Bronchial epithelial cell (primary cell): ENCODE measurements at places on chromosomes 13 and 19. TPM values are rescaled to one million over a fixed set of nuclear protein-coding genes. Genes with fewer than 3 reads are reported as not detected.

- DNase-seq: no peak
These were observed 41.7 kb upstream of the HOMER3 start for GRCh38 chr19:18982669-18983068.

DNA sequence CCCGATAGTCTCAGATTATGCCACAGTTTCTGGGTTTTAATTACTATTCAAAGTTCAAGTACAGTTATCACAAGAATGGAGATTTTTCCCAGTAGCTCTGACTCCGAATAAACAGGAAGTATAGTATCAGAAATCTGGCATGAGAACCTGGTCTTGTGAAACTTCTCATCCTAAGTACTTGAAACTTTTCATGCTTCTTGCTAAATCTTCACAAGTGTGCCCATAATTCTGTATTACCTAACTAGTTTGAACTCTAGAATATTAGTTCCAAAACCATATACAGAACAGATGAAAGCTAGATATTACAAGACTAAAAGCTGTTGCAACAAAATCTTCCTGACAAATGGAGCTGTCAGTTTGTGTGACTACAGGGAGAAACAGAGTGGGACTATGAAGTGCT is 70.5 kb upstream of the CSNK1A1L start:
- DNase-seq: peak; percentile 74

DNA sequence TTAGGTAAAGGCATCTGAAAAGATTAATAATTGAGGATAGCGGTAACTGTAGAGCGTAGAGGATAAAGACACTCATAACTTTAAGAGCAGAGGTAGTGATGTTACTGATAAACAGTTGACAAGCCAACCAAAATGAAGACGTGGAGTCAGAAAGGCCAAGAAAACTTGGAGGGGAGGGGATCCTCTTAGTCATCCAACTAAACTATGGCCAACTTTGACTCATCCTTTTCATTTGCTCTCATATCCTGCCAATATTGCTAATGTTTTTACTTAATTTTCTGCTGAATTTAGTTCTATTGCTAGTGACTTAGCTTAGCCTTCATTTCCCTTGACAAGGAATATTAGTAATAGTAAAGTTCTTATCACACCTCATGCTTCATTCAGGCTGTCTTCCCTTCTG is 13.4 kb downstream of the ITGBL1 start:
- DNase-seq: no peak

DNA sequence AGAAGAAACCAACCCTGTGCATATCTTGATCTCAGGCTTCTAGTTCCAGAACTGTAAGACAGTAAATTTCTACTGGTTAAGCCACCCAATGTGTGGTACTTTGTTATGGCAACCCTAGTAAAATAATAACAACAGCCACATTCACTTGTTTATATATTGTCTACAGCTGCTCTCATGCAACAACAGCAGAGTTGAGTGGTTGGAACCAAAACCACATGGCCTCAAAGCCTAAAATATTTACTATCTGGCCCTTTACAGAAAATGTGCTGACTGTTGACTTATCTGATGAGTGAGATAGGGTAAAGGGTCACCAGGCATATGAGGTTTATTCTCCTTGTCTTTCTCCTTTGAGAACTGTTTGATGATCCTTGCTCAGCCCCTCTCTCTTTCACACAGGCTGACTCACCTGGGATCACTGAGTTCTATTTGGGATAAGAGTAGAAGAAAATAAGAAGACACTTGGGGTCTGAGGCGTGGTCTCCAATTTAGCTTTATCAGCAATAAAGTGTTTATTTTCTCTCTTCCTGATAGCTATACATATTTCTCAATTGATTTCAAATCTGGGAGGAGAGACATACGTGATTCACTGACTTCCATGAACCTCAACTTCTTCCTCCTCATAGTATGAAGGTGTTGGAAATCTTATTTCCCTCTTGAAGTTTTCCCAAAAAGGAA is 227.5 kb upstream of the STARD13 start:
- peak; percentile 24 for DNase-seq

DNA sequence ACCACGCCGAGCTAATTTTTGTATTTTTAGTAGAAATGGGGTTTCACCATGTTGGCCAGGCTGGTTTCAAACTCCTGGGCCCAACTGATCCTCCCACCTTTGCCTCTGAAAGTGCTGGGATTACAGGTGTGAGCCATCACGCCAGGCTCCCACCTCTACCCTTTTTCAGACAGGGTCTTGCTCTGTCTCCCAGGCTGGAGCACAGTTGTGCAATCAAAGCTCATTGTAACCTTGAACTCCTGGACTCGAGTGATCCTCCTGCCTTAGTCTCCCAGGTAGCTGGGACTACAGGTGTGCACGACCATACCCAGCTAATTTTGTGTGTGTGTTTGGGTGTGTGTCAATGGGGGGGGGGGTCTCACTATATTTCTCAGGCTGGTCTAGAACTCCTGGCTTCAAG is 1.7 kb downstream of the RASGRP4 start:
- no peak for DNase-seq

DNA sequence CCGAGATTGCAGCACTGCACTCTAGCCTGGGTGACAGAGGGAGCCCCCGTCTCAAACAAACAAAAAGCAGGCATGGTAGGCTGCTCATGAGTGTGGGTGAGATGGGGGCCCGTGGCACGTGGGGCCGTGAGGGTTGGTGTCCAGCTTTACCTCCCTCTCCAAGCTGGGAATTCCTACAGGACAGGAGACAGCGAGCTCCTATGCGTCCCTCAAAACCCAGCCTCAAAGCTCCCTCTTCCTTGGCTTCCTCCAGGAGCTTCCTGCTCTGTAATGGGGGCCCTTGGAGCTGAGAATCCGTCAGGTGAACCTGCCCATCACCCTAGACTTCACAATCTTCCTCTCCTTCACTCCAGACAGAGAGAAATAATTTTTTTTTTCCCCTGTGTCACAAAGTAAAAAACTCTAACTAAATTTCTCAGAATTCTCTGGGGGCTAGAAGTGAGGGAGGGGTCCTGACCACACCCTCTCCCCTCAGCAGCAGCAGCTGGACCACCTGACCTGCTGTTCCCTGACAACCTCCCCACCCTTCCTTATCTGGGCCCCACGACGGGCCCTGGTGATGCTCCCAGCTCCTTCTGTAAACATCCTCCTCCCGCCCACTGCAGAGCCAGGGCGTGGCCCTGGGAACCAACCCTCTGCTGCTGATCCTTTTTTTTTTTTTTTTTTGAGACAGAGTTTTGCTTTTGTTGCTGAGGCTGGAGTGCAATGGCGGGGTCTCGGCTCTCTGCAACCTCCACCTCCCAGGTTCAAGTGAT is 22.1 kb upstream of the WDR18 start:
- peak; percentile 28 for DNase-seq

Gene EFNB2
- total RNA-seq: 11.3 and 23.2 TPM in 2 replicates

DNA sequence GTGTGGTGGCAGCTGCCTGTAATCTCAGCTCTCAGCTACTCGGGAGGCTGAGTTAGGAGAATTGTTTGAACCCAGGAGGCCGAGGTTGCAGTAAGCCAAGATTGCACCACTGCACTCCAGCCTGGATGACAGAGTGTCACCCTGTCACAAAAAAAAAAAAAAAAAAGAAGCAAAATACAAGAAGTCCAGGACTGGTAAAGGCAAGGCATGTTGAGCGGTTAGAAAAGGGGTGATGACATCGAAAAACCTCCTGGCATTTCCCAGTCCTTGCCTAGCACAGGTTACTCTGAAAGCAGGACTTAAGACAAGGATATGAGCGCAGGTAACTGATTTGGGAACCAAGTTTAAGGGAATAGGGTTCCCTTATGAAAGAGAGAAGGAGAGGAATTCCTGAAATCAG is 2.5 kb upstream of the LILRB4 start:
- DNase-seq: no peak

DNA sequence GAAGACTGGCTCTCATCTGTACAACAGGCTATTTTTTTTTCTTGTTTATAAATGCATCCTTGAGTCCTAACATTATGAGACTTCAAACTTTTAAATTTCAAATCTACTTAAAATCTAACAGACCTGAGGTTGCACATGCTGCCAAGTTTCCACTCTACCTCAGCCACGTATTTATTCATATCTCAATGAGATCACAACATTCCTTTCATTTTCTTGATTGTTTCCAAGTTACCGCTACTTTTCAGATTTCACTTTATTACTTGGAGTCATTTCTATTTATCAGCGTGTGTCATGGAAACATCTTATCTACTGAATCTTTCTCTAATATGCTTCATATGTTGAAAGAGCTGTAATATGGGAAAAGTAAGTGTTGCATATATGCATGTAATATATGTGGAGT is 1257.5 kb upstream of the ATXN8OS start:
- no peak for DNase-seq

DNA sequence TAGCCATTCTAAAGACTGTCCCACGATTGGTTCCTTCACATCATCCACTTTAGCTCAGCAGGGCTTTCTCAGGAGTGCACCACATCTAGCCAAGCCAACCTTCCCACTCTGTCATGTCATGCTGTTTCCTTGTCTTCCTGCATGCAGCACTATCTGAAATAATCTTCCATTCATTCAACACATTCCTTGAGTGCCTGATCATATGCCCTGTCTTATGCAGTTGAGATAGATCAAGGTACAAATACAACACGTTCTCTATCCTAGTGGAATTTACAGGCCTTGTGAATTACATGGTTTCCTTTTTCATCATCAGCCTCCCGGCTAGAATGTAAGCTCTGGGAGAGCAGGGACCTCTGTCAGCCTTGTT is 6.8 kb upstream of the MRPS31 start:
- no peak for DNase-seq

GRCh38 chr19:54207676-54207982 is 7.0 kb downstream of the RPS9 start:
- DNase-seq: no peak

DNA sequence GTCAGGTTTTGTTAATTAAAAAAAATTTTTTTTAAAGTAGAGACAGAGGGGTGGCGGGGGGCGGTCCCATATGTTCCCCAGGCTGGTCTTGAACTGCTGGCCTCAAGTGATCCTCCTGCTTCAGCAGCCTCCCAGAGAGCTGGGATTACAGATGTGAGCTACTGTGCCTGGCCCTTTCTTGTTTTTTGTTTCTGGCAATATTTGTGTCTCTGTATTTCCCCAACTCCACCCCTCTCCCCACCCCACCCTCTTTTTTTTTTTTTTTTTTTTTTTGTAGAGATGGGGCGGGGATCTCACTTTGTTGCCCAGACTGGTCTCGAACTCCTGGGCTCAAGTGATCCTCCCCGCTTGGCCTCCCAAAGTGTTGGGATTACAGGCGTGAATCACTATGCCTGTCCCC is 600 bp upstream of the CAPN12 start:
- no peak for DNase-seq

GRCh38 chr13:90105276-90105675 is 1242.2 kb upstream of the MIR17HG start:
- peak; percentile 87 for DNase-seq

Gene NFIC
- total RNA-seq: 17.6 and 22.0 TPM in 2 replicates

- peak; percentile 55 for DNase-seq
These were observed 104.2 kb upstream of the IPO5 start for GRCh38 chr13:97849305-97849704.

GRCh38 chr19:56712611-56713276 is 41.2 kb upstream of the ZNF835 start:
- DNase-seq: no peak

DNA sequence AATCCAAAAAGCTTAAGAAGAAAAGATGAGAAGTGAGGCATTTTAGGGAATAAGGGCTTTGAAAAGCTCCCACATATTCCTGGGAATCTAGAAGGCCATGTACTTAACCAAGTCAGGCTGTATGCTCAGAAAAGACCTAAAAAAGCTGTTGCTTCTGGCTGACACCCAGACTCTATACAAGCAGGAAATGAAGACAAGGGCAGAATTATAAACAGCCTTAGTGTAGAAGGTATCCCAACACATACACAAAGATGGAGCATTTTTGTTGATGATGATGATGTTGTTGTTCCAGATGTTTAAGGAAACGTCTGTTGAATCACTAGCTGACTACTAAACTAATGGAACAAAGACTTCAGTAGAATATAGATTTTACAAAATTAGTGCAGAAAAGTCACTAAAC is 26.1 kb upstream of the N4BP2L1 start:
- DNase-seq: no peak

DNA sequence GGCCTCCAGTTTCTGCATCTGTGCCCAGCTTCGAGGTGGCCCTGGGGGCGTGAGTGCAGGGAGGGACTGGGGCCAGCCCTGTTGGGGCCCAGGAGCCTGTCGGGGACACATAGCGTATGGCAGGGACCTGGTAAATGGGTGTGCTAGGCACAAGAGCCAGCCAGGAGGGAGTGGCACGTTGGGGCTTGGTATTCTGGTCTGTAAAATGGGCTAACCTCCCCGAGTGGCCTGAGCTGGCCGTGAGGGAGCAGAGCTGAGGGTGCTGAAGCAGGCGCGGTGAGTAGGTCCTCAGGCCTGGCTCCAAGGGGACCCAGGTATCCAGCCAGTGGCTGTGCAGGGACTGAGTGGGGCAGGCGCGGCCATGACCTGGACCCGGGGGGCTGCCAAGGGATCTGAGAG is 4.3 kb downstream of the PTOV1 start:
- no peak for DNase-seq

DNA sequence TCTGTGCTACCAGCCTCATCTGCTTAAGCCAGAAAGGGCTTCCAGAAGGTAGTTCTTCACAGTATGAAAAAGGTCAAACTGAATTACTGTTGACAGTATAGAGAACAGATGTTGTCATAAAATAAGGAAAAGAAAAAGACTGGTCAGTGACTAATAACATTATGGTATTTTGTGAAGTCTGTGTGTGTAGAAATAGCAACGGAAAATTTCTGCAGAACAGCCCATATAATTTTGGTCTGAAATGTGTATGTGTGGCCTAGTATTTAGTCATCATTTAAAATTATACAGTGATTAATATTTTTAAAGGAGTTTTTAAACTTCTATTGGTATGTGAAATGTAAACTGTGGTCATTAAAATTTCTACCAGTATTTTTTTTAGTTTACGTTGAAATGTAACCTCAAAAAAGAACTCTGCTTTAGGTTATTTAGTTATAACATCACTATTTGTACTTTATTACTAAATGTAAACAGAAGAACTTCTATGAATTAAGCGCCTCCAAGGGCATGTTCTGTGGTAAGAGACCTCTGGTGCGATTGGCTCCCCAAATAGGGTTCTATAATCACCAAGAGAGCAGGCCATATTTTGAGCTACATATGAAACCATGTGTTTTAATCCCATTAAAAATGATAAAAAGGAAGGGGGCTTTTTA is 3.3 kb upstream of the GPR183 start:
- no peak for DNase-seq

Gene AKT1S1
- 3.7 and 7.4 TPM in 2 replicates for total RNA-seq

- no peak for DNase-seq
These were observed 216.9 kb upstream of the RXFP2 start for GRCh38 chr13:31522396-31522795.

Gene ZNF506
- 9.7 and 12.0 TPM in 2 replicates for total RNA-seq

Gene TEX101
- total RNA-seq: 0.26 TPM in 1 of 2 replicates, not detected in the other

Gene IZUMO1
- 0.26 and 2.3 TPM in 2 replicates for total RNA-seq

DNA sequence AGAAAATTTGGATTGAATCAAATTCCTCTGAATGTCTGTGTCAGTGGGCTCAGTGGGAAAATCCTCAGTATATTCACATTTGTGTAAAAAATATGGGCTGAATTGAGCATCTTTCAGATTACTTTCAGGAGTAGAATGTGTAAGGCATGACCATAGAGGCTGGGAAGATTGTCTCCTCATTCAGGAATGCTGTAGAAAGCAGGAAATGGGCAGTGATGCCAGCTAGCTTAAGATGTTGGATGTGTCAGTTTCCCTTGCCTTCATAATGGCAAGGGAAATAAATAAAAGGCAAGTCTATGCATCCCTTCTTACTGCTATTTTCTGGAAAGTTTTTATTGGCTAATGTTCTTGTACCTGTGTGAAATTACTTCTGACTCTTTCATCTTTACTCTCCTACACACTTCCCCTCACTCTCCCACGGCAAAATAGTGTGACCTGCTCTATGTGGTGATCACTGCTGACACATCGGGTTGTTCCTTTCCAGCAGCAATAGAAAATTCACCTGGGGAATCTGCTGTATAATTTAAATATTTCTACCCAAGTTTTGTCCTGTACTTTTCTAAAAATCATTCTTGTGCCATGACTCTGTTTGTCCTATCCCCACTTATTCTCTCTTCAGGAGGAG is 103.2 kb downstream of the LMO7 start:
- DNase-seq: peak; percentile 74

Gene ZNF728
- not detected in 2 replicates for total RNA-seq
